ENCODE measurements at places on chromosomes 6 and 20.

- no peak for DNase-seq
Observed at GRCh38 chr20:1861996-1862662, 33.1 kb upstream of the SIRPA start.

GRCh38 chr6:27893836-27894807 is 18.1 kb downstream of the OR2B2 start:
- peak; percentile 70 for DNase-seq

DNA sequence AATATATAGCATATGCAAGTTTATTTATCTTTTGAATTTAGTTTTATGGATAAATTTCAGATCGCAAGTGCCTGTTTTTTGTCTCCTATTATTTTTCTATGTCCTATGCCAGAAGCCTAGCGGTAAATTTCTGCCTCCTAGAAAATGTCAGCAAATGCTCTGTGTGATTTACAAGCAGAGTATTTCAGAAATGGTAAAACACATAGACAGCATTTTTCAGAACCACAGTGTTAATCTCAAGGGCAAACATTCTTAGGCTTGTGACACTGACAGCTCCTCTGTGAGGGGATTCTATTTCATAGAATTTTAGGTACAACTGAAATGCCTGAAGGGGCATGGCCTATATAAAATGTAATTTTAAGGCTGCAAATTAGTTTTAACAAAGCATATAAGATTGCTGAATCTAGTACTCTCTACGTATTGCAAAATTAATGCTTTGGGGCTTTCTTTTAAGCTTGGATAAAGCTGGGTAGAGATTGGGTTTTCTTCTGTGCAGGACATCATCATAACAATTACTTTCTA is 89.9 kb upstream of the PTCHD4 start:
- no peak for DNase-seq

- no peak for DNase-seq
Observed at GRCh38 chr20:20137851-20138250, 85.5 kb downstream of the CFAP61 start.

- DNase-seq = no peak
Observed at GRCh38 chr6:46393940-46394337, 97.3 kb downstream of the RCAN2 start.

DNA sequence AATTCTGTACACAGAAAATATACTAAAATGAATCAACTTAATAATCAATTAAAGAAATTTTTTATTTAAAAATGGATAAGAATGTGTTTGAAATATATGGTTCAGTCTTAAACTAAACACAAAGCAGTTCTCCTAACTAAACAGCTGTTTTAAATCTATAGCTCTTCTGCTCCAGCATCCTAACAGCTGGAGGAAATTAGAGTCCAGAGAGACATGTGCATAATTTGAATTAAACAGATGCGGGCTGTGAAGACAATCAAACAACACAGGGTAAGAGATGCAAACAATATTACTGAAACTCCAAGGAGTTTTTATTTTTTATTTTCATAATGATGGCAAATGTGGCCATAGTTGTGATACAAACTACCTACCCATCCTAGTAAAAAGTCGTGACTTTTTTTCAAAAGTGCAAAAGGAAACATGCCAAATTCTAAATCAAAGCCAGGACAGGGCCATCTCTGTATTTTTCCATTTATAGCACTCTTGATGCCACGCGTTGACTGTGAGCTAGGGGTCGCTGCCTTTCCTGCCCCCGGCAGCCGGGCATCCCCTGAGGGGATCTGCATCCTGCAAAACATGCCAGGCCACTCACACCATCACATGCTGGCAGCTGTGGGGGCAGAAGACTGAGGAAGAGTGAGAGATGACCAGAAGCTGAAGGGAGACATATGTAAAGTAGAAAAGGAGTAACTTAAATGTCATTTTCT is 310.6 kb downstream of the PRKN start:
- no peak for DNase-seq

- DNase-seq = no peak
Observed at GRCh38 chr20:741620-742019, 26.7 kb downstream of the SLC52A3 start.

DNA sequence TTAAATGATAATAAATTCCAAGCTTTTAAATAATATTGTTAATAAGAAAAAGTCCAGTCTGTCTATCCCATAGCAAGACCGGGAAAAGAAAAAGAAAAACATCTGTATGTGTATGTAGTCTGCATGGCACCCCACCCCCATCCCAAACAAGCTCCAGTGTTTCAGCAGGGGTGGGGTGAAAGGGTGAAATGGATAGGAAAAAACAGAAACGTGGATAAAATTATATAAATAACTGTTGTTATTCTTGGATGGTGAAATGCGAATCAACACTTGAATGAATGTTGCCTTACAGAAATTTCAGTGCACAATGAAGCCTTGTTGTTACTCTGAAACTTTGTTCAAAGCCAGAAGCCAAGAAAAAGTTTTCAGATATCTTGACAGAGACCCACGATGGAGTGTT is 31.4 kb downstream of the HAO1 start:
- no peak for DNase-seq

- no peak for DNase-seq
Observed at GRCh38 chr6:141288947-141289346, 843.8 kb upstream of the GJE1 start.

DNA sequence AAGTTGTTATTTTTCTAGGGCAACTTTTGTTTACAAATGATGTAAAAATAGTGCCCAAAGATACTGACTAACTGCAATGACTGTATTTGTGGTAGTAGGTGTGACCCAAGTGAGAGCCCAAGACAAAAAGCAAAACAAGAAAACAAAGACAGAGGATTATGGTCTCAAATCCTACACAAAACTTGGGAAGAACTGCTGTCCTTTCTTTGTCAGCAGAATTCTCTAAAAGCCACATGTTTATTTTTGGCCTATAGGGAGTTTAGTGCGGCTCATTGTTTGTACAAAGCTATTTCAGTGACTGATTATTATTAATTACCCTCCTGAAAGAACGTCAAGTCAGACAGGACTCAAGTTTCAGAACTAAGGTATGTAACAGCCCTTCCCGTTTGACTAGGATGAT is 509.2 kb upstream of the SLC35B3 start:
- DNase-seq = no peak

- no peak for DNase-seq
Observed at GRCh38 chr6:34370361-34370760, 22.1 kb downstream of the NUDT3 start.

DNA sequence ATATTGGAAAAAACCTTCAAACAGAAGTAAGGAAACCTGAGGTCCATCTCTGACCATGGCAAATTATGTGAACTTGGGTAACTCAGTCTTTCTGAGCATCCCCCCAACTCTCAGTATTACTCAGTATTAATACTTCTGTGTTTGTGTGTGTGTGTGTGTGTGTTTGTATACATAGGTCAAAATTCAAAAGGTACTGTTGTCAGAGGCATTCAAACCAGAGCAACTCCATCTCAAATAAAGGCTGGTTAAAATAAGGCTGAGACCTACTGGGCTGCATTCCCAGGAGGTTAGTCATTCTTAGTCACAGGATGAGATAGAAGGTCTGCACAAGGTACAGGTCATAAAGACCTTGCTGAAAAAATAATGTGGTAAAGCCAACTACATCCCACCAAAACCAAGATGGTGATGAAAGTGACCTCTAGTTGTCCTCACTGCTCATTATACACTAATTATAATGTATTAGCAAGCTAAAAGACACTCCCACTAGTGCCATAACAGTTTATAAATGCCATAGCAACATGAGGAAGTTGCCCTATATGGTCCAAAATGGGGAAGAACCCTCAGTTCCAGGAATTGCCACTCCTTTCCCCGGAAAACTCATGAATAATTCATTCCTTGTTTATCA is 33.3 kb upstream of the SLC22A16 start:
- no peak for DNase-seq

DNA sequence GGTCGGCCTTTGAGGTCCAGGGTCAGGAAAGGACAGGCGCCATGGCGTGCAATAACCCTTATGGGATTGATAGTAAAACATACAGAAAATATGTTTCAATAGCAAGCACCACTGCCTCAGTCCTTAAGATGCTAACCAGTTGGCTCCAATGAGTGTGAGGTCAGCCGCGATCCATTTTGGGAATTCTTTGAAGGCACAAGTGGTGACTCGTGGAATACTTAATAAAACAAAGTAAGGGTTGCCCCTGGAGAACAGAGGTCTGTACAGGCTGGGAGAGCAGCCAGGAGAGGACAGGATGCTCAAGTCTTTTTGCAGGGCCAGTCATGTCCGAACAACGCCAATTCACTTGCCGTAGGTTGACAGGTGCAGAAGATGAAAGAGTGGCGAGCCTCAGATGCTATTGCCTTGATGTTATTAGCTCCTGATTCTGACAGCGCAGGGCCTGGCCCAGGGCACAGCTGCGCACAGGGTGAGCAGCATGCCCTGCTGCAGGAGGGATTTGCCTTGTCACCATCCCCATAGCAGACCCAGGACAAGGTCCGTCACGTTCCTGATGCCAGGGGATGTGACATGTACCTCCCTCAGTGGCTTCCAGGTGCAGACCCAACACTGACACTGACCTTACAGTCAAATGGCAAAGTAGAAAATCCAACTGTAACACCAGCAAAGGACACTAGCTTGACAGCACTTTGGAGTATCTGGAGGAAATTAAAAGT is 21.8 kb downstream of the SYNDIG1 start:
- no peak for DNase-seq

GRCh38 chr6:45911691-45912090 is 104.0 kb downstream of the CLIC5 start:
- no peak for DNase-seq

- no peak for DNase-seq
Observed at GRCh38 chr6:129673748-129674147, 36.2 kb downstream of the ARHGAP18 start.

GRCh38 chr6:158211273-158212055 is 43.3 kb downstream of the GTF2H5 start:
- DNase-seq = no peak

GRCh38 chr6:26020329-26021000 is 57.9 kb downstream of the TRIM38 start:
- DNase-seq = peak; percentile 62

GRCh38 chr6:4487538-4487937 is 288.7 kb upstream of the CDYL start:
- no peak for DNase-seq

DNA sequence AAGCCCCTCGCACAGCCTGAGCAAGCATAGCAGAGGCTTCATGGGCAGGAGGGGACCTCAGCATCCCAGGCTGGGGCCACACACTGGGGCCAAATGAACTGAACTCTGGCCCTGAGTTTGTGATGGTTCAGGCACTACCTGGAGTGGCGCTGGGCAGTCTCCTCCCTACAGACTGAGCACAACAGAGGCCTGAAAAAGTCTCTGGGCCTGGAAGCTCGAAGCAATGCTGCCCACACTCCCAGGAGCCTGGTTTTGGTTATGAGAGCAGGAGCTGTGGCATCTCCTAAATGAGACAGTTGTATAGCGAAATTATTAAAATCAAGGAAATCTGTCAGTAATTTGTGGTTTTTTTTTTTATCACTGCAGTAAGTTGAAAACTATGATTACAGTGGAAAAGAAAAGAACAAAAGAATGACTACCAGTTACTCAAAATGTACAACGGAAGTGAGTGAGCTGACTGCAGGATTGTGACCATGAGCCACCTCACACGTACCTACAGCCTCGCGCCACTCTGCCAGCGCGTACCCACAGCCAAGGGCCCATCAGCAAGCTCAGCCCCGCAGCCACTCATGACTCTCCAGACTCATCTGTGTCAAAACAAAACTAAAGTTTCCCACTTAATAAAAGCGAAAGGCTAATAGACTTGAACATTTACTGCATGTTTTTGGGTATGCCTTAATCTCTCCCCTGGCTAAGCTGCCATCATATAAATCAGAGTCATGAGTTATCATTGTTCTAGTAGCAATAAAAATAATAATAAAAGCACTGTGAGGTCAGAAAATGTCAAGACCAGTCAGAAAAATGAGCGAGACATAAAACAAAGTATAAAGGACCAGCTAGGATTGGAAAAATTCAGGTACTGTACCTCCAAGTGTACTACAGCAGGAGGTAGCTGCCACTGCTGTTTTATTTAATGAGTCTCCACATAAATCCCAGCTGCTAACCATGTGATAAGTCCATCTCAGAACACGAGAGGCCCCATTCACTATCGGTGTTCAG is 177.0 kb downstream of the FOXC1 start:
- no peak for DNase-seq

DNA sequence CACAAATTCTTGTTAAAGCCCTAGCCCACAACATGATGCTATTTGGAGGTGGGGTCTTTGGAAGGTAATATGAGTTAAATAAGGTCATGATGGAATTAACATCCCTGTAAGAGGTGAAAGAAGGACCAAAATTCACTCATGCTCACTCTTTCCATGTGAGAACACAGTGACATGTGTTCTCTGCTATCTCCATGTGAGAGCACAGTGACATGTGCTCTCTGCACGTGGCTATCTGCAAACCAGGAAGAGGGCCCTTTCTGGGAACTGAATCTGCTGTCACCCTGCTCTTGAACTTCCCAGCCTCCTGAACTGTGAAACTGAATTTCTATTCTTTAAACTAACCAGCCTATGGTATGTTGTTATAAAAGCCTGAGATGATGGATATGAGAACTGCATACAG is 1159.4 kb upstream of the ADGRB3 start:
- no peak for DNase-seq

- no peak for DNase-seq
Observed at GRCh38 chr20:15603506-15603905, 969.7 kb downstream of the KIF16B start.

DNA sequence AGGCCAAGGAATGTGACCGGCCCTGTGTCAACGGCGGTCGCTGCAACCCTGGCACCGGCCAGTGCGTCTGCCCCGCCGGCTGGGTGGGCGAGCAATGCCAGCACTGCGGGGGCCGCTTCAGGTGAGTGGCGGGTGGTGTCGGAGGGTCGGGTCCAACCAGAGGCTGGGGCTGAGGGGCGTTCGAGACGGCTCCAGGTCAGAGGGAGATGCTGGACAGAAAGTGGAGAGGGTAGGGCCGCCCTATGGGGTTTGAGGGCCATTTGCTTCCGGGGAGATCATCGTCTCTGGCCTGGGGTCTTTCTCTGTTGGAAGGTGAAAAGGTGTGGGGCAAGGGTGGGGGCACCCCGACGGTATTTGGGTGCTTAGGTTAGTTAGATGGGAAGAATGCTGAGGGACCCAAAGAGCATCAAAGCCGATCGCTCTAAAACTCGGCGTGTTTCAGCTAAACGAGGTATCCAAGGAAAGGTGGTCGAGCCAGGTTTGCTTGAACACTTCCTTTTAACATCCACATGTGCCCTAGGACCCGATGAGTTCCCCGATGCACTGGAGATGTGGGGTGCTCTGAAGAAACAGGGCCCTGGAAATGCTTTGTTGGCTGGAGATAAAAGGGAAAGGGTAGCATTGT is 691 bp downstream of the ATRN start:
- no peak for DNase-seq

- DNase-seq = peak; percentile 54
Observed at GRCh38 chr6:31888276-31889258, 8.9 kb downstream of the EHMT2 start.

DNA sequence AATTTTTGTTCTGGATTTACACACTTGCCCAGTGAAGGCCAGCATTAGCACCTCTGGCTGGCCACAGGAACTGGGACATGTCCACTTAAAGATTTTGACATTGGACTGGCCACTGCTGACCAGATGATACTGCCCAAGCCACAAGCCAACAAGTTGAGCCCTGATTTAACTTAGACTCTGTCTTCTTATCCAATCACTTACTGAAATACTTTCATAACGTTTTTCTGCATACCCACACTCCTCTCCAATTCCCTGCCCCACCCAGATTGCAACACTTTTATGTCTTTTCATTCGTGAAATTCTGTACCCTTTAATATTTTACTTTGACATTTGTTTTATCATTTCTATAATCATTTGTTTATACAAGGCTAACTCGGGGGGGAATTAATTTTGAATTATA is 170.3 kb upstream of the TAB2 start:
- no peak for DNase-seq
